ENCODE measurements at places on chromosomes 2 and 18. TPM values are rescaled to one million over a fixed set of nuclear protein-coding genes. Genes with fewer than 3 reads are reported as not detected.

- peak; percentile 89 for DNase-seq
Measured at GRCh38 chr2:74147727-74148456, at the start of gene BOLA3. Gene BOLA3, minus strand, starts transcription at chr2:74147912. Its CDS starts 38 bp downstream, at chr2:74147874.

- DNase-seq: no peak
Measured at GRCh38 chr2:171411214-171411613, 22.6 kb downstream of the METTL8 start.

DNA sequence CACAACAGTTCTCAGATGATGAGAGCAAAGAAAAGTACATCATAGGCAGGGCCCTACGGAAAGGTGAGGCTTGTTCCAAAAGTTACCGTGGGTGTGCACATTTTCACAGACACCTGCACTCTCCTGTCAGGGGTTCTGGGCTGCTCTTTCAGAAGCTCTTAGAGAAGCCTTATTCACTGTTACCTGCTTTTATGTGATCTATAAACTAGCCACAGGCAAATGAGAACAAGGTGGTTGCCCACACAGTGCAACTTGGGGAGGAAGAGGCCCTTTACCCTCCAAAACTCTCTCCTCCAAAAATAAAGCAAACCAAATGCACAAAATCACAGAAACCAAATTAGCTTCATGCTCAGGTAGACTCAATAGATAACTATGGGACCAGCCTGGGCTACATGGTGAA lies 11.1 kb upstream of the CUL3 start:
- no peak for DNase-seq

GRCh38 chr2:2827761-2828221 lies 496.7 kb upstream of the MYT1L start:
- no peak for DNase-seq

DNA sequence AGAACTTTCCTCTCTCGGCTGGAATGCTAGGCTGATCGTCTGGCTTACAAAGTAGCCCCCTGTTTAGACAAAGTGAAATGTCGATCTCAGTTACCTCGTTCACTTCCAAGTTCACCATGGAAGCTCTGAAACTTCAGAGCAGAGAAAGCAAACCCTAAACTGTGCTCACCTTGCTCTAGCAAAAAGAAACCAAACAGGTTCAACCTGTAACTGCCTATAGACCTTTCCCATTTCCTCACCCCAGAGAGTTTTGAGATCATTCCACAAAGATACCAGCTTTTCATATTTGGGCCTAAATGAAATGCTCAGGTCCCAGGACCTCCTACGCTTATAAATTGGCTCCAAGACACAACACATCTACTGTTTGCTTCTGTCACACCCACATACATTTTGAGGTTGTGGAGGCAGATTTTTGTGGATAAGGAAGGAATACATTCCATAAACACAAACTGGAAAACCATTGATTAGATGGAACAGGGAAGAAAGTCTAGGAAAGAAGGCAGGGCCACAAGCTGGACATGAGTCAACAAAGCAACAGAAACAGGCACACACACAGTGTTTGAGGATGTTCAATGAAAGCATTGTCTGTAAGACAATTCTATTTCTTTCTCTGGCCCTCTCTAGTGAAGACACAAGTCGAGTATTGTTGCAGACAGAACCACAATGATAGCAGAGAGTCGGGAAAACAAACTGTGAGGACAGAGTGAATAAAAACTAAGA lies 52.8 kb upstream of the TGIF1 start:
- DNase-seq: no peak

- DNase-seq: no peak
Measured at GRCh38 chr2:1972948-1973347, 228.6 kb upstream of the PXDN start.

- DNase-seq: no peak
Measured at GRCh38 chr2:56590611-56591010, 406.8 kb downstream of the CCDC85A start.

GRCh38 chr18:40607542-40608148 lies 1347.4 kb upstream of the PIK3C3 start:
- DNase-seq: no peak

- DNase-seq: no peak
Measured at GRCh38 chr2:47607005-47607679, 175.8 kb upstream of the MSH6 start.

GRCh38 chr2:174340400-174341292 lies 5.9 kb downstream of the SP9 start:
- DNase-seq: no peak

GRCh38 chr2:148521181-148521580 lies 123.4 kb upstream of the EPC2 start:
- no peak for DNase-seq

Gene TLX2
- not detected for total RNA-seq

Gene ASB18
- total RNA-seq: 1.7 TPM

Gene SLC40A1
- 41.4 TPM for total RNA-seq

Gene HOXD12
- total RNA-seq: not detected

Gene MEP1B
- total RNA-seq: not detected

Gene KCNE4
- 0.84 TPM for total RNA-seq

Gene UPP2
- total RNA-seq: not detected

Gene REG1B
- 0.52 TPM for total RNA-seq
